ENCODE measurements at places on chromosomes 11 and 22.

DNA sequence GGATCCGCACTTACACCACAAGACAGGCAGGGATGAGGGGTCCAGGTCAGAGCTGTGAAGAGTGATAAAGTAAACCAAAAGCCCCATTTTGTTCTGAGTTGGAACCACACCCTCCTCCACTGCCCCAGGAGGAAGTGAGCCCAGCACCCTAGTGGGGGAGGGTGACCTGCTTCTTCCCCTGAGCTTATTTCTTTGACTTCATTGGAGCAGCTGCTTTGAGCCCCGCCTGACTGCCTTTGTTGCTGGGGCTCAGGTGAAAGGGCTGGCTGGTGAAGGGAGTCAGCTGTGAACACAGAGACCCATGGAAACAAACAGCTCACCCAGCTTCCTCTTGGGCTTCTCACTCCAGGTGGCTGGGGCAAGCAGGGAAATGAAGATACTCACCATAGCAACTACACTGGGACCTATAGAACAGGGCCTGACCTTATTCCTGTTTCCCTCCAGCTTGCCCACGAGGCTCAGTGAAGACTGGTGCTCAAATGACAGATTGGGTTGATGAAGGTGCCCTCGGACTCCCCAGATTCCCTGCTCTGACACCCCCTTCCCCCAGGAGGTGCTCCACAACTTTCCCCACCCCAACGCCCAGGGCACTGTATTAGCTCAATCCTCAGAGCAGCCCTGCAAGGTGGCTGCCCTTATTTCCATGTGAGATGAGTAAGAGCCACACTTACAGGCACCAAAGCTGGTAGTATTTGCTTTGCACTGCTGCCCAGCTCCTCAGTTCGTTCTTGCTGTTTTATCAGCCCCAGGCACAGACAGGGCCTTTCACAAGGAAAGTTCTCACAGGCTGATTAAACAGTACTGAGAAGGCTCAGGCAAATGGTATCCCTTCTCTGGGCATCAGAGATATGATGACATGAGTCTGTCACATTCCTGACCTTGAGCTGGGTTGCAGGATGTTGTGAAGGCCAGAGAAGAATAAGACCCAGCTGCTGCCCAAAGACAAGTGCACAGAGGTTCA is 2.4 kb downstream of the UCP2 start:
- no peaks in the 10 kb centered on the region for H3K27me3 ChIP-seq
- peak overlapping the region; percentile 80 for H3K27ac ChIP-seq

- no peak overlapping the region for H3K27ac ChIP-seq
- H3K4me1 ChIP-seq: peaks cover 47% of the 10 kb centered on the region
- no peak overlapping the region for H3K4me3 ChIP-seq
- no peaks in the 10 kb centered on the region for H3K36me3 ChIP-seq
Measured at GRCh38 chr11:72609045-72609444, 65.2 kb downstream of the PDE2A start.

- DNase-seq: peak; percentile 74
- no peak overlapping the region for H3K27ac ChIP-seq
Measured at GRCh38 chr11:6646071-6646470, 9.5 kb downstream of the DCHS1 start.

GRCh38 chr11:41955066-41955465 is 495.6 kb upstream of the LRRC4C start:
- H3K27me3 ChIP-seq: no peaks in the 10 kb centered on the region
- no peak overlapping the region for H3K4me3 ChIP-seq
- no peak for DNase-seq
- no peak overlapping the region for H3K27ac ChIP-seq
- H3K36me3 ChIP-seq: no peaks in the 10 kb centered on the region
- no peaks in the 10 kb centered on the region for H3K4me1 ChIP-seq

DNA sequence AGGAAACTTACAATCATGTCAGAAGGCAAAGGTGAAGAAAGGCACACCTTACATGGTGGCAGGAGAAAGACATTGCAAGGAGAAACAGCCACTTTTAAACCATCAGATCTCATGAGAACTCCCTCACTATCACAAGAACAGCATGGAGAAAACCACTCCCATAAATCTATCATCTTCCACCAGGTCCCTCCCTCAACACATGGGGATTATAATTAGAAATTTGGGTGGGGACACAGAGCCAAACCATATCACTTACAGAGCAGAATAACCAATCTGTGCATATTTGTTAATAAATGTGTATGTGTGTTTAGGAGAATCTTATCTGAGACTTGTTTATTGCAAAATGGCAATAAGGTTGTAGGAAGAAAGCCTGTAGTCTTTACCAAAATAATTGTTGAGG is 205.2 kb upstream of the ANO3 start:
- no peaks in the 10 kb centered on the region for H3K27me3 ChIP-seq
- no peak overlapping the region for H3K27ac ChIP-seq
- H3K36me3 ChIP-seq: no peaks in the 10 kb centered on the region

GRCh38 chr11:15139958-15140659 is 25.4 kb downstream of the INSC start:
- H3K36me3 ChIP-seq: no peaks in the 10 kb centered on the region
- H3K4me1 ChIP-seq: no peaks in the 10 kb centered on the region
- no peak overlapping the region for H3K4me3 ChIP-seq
- no peak for DNase-seq
- H3K27me3 ChIP-seq: no peaks in the 10 kb centered on the region

DNA sequence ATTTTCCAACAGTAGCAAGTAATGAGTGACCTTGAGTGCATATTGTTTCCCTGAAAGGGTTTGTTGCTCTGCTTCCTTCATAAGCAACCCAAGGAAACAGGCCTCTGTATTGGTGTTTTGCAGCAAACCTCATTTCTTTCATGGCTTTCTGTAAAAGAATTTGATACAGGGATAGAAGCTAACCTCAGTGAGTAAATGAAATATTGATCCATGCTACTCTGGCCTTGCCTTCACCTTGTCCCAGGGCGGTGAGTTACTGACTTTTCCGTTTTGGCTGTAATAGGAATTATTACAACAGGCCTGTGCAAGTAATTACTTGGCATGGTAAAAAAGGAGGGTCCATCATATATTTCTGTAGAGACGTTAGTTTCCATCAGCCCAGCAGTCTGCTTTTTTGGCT is 130.9 kb upstream of the MPPED2 start:
- H3K4me3 ChIP-seq: no peak overlapping the region
- H3K27ac ChIP-seq: no peak overlapping the region
- no peaks in the 10 kb centered on the region for H3K27me3 ChIP-seq
- no peaks in the 10 kb centered on the region for H3K36me3 ChIP-seq
- H3K4me1 ChIP-seq: no peaks in the 10 kb centered on the region
- no peak for DNase-seq

DNA sequence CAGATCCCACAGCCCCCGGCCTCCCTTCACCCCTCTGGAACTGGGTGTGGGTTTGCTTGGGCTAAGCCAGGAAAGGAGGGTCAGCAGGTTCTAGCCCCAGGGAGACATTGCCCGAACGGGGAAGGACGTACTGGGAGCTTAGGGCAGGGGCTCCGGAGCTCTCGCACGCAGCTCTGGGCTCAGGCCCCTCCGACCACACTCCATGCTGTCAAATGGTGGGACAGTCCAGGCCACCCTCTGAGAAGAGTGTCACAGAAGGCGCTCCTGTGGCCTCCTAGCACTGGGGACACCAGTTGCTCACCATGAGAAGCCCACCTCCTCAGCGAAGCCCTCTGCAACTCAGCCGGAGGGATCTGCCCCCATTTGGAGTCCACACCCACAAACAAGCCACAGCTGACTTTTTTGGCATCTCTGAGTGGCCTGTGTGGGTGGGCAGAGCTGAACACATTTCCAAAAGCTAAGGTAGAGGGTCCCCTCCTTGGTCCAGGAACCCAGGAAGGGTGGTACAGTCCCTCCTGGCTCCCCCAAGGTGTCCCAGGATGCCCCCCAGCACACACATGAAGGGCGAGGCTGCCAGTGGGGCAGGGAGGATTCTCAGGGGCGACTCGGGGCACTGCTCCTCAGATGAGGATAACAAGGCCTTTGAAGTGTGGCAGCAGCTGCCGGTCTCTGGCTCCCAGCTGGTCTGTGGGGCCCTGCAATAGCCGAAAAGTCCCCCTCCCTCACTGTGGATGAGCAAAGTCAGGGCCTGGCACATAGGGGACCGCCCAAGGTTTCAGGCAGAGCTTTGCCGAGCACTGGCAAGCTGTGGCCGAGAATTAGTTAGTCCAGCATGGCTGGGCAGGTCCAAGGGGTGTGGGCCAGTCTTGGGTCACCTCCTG is 13.0 kb upstream of the TEF start:
- peak overlapping the region; percentile 51 for H3K4me3 ChIP-seq
- no peak for DNase-seq
- no peaks in the 10 kb centered on the region for H3K36me3 ChIP-seq
- no peaks in the 10 kb centered on the region for H3K27me3 ChIP-seq

GRCh38 chr11:128603752-128604414 is 16.5 kb upstream of the ETS1 start:
- no peaks in the 10 kb centered on the region for H3K27me3 ChIP-seq
- DNase-seq: no peak
- H3K4me3 ChIP-seq: no peak overlapping the region
- no peak overlapping the region for H3K27ac ChIP-seq
- no peaks in the 10 kb centered on the region for H3K36me3 ChIP-seq
- H3K4me1 ChIP-seq: peaks cover 9% of the 10 kb centered on the region

GRCh38 chr11:1835671-1836010 is 851 bp downstream of the SYT8 start:
- no peak overlapping the region for H3K4me3 ChIP-seq
- no peak overlapping the region for H3K27ac ChIP-seq
- no peaks in the 10 kb centered on the region for H3K36me3 ChIP-seq
- no peak for DNase-seq
- H3K4me1 ChIP-seq: peaks cover 54% of the 10 kb centered on the region
- no peaks in the 10 kb centered on the region for H3K27me3 ChIP-seq

DNA sequence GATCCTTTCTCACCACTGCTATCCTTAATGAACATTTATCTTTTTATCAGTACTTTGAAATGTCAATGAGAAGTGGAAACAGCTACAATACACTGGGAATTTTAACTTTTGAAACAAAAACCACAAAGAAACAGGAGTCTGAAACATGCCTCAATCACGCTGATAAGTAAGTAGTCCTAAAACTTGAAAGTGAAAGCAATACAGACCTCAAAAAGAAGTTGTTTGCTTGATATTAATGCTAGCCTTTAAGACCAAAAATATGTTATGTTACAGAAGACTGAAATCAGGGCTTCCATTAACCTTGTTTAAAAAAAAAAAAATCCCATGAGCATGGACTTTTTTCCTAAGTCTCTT is 21.3 kb downstream of the PHF21A start:
- no peak for DNase-seq
- peak overlapping the region; percentile 53 for H3K27ac ChIP-seq
- H3K27me3 ChIP-seq: no peaks in the 10 kb centered on the region
- H3K36me3 ChIP-seq: no peaks in the 10 kb centered on the region
- peaks cover 57% of the 10 kb centered on the region for H3K4me1 ChIP-seq

DNA sequence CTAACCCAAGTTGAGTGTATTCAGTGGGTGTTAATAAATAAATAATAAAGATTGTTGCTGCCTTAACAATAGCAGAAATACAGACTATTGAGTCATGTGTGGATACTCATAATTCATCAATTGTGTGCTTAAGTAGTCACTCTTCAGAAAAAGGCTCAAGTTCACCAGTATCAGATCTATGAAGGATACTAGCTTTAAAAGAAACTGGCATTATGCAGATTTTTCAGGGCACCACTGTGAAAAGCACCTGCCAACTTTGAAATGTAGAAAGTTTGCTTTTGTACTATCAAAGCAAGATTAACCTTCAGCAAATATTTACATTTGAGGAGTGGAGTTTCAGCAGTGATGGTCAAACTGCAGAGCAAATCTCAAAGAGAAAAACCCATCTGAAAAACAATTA is 20.1 kb upstream of the SYTL2 start:
- H3K4me1 ChIP-seq: peaks cover 48% of the 10 kb centered on the region
- DNase-seq: no peak
- H3K27me3 ChIP-seq: no peaks in the 10 kb centered on the region
- H3K27ac ChIP-seq: peak overlapping the region; percentile 44
- H3K36me3 ChIP-seq: no peaks in the 10 kb centered on the region

GRCh38 chr22:37162221-37163095 is 12.7 kb upstream of the IL2RB start:
- peak; percentile 49 for DNase-seq
- H3K27me3 ChIP-seq: no peaks in the 10 kb centered on the region
- H3K4me1 ChIP-seq: peaks cover 18% of the 10 kb centered on the region
- H3K36me3 ChIP-seq: no peaks in the 10 kb centered on the region

DNA sequence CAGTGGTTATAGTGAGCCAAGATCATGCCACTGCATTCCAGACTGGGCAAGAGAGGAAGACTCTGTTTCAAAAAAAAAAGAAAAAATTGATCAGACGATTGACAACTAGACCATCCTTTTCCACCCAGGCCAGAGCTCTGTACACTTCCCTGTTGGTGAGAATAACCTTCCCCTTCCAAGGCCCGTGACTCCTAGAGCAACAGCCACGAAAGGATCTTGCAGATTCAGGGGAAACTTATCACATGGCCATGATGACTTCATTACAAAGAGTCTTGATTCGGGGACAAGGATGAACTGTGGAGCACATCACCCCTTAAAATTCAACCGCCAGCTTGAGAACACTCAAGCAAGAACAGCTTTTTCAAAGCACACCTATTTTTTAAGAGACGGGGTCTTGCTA is 10.3 kb downstream of the CD5 start:
- H3K27ac ChIP-seq: no peak overlapping the region
- H3K4me3 ChIP-seq: no peak overlapping the region
- no peaks in the 10 kb centered on the region for H3K36me3 ChIP-seq
